NB4 (cell line): ENCODE measurements at places on chromosomes 4 and X.

DNA sequence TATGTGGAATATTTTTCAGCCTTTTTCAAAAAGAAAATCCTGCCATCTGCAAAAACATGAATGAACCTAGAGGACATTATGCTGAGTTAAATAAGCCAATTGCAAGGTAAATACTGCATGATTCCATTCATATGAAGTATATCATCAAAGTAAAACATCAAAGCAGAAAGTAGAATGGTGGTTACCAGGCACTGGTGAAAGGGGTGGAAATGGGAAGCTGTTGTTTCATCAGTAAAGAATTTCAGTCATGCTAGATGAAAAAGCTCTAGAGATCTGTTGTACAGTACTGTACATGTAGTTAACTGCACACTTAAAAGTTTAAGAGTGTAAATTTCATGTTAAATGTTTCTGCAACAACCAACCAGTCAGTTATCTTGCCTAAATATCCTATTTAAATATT lies 196.8 kb upstream of the ADGRL3 start:
- no peak for DNase-seq

DNA sequence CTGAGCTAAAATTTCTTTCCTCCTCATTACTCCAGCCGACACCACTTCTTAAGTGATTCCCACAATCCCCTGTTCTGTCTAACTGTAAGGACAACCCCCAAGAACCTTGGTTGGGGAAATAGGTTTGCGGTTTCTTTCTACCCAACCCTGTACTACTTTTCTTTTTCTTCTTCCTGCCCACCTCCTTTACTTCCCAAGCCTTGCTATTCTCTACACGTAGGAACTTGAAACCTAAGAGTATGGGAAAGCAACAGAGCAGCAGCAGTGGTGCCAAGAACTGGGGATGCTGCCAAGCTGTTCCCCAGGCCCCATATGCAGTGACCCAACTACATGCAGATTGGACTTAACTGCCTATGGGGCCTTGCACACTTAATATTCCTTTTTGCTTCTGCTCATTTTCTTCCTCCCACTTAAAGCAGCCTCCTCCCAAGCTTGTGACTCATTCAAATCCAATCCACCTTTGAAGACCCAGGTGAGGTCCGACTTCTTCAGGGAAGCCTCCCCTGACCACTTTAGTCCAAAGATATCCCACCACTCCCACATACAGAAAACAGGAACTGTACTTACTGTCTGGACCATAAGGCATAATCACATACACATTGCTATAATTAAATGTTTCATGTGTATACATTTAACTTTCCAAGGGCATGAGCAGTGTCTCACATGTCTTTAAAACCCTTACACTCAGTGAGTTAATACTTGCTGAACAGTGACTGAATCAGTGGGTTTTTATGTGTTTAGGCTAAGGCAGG lies 1.7 kb downstream of the FAM120C start:
- peak; percentile 21 for DNase-seq

DNA sequence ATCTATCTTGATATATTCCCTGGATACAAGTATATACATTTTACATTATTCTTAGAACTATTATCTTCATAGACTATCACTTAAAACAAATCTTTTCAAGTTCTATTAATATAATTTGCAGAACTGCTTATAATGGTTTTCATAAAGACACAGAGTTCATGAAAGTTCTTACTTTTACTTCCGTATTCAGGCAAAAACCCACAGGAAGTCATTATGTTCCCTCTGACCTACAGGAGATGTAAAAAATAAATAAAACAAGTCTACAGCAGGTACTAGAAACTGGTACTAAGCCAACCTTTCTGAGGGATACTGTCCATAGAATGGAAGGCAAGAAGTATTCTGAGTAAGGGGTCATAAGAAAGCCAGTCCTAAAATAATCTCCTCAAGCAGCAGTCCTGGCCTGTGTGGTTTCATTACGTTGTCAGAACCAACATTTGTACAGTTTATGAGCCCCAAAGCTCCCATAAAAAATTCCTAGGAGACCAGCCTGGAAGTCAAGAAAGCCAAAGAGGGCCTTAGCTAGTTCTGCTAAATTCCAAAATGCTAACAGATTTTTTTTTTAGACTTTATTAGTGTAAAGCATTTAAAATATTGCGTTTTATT lies 68.6 kb downstream of the CAMK2D start:
- DNase-seq, result peak; percentile 15

DNA sequence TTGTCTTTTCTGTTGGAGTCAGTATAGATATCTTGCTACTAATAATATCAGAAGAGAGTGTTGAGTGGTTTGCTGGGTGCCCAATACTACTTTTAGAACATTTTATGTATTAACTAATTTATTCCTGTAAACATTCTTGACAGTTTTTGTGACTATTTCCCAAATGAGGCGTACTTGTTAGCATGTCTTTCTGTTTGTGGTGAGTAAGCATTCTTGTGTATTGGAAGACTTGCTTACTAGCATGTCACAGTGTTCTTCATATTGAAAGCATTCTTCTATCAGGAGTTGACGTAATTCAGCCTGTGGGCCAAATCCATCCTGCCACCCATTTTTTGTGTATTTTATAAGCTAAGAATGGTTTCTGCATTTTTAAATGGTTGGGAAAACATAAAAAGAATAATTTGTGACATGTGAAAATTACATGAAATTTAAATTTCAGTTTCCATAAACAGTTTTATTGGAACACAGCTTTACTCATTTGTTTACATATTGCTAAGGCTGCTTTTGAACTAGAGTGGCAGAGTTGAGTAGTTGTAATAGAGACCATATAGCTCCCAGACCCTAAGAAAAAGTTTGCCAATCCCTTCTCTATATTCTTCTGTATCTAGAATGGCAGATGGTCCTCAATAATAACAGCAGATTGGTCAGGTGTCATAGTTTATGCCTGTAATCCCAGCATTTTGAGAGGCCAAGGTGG lies 20.4 kb downstream of the REPS2 start:
- no peak for DNase-seq

- DNase-seq, result no peak
Observed at GRCh38 chr4:47752214-47752613, 85.7 kb downstream of the CORIN start.

GRCh38 chrX:48999030-48999429 lies 3.0 kb downstream of the GRIPAP1 start:
- no peak for DNase-seq

GRCh38 chr4:24980064-24980690 lies 50.6 kb downstream of the LGI2 start:
- DNase-seq, result peak; percentile 89

DNA sequence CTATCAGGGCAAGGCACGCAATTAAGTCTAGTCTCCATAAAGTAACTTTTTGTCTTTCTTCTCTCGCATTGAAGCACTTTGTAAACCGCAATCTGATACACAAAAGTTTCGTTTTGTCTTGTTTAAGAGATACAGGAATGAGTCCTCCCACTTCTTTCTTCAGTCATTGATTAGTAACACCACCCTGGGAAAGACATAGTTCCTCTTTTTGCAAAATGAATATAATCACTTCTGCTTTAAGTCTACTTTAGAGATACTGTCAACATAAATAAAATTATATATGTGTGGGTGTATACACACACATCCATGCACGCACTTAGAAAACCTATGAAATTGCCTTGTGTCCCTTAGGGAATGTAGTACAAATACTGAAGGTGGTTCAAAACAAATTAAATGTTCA lies 11.7 kb downstream of the COQ2 start:
- peak; percentile 67 for DNase-seq

DNA sequence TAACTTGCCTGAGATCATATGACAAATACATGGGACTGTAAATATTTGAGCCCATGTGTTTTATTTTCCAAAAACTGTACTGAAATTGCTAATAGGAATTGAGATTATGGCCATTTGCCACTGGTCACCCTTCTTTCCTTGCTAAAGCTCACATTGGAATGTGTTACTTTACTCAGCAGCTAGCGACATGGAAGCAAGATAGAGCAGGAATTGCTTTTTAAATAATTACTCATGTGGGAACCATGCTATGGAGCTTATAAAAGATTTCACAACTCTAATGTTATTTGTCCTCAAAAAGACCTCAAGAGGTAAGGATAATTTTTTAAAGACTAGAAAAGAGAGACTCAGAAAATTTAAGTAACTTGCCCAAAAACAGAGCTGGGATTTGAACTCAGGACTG lies 48.8 kb upstream of the AFAP1 start:
- DNase-seq, result no peak

DNA sequence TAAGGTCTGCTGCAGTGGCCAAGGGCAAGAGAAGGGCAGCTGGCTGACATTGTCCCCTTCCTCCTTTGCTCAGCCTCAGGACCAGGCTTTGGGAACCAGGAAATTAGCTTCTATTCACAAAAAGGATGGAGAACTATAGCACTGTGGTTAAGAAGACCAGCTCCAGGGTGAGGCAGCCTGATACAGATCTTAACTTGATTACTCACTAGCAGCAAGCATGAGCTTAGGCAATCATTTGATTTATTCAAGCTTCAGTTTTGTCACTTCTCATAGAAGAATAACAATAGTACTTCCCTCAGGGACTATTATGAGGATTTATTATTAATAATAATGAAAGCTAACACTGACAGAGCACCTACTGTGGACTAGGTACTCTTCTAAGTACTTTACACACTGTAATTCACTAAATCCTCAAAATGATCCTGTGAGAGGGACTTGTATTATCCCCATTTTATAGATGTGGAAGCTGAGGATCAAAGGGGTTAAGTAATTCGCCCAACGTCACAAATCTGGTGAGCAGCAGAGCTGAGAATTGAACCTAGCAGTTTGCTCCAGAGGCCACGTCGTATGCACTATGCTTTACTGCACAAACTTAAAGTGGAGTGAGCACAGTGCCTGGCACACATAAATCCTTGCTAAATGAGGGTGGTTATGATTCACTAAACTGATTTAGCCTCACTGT lies 130.4 kb upstream of the PAK3 start:
- peak; percentile 18 for DNase-seq

DNA sequence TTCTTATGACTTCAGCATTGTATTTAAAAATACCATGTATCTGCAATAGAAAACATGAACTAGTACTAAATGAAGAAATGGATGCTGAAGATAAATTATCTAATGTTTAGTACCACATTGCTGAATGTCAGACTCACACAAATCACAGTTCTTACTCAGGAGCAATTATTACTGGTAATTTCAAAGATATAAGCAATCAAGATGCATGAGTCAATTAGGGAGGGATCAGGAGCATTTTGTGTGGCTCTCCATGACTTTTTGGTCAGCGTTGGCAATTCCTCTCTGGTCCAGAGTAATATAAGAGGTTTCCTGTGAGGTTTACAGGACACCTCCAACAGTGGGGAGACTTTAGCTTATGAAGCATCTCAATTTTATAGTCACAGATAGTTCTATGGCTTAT lies 167.0 kb upstream of the PCDH7 start:
- DNase-seq, result no peak
